Activated CD8-positive, alpha-beta T cell treated with anti-CD3 and anti-CD28 coated beads for 36 hours (primary cell): ENCODE measurements at places on chromosomes 7 and 10. TPM values are rescaled to one million over a fixed set of nuclear protein-coding genes. Genes with fewer than 3 reads are reported as not detected.

FAM237B gene
- total RNA-seq: not detected

TBATA gene
- total RNA-seq: not detected

RFC2 gene
- 91.8 TPM for total RNA-seq

GRCh38 chr7:108204281-108204796, 74.2 kb upstream of the LAMB4 start:
- DNase-seq: no peak

DNA sequence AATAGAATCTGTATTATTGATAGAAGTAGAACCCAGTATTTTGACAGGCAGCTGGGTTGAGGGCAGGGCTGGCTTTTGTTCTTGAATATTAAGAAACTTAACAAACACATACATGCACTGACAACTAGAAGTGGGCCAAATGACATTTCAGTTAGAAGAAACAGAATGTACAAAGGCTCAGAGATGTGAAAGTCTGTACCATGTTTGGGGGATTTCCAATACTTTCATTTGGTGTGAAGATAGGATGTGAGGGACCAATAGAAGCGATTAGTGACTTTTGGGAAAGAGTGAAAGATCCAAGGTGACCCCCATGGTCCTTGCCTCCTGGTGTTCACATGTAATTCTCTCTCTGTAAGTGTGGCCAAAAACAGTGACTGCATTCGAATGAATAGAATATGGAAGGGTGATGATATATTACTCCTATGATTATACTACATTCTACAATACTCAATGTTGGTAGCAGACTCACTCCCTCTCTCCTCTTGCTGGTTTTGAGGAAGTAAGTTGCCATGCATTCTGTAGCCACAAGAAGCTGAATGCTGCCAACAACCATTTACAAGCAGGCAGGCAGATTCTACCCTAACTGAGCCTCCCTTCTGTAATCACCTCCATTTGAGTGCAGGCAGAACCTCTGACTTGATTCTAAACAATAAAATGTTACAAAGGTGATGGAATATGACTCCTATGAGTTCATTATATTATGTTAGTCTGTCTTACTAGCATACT, 151.4 kb downstream of the TMEM168 start:
- DNase-seq: no peak

DNA sequence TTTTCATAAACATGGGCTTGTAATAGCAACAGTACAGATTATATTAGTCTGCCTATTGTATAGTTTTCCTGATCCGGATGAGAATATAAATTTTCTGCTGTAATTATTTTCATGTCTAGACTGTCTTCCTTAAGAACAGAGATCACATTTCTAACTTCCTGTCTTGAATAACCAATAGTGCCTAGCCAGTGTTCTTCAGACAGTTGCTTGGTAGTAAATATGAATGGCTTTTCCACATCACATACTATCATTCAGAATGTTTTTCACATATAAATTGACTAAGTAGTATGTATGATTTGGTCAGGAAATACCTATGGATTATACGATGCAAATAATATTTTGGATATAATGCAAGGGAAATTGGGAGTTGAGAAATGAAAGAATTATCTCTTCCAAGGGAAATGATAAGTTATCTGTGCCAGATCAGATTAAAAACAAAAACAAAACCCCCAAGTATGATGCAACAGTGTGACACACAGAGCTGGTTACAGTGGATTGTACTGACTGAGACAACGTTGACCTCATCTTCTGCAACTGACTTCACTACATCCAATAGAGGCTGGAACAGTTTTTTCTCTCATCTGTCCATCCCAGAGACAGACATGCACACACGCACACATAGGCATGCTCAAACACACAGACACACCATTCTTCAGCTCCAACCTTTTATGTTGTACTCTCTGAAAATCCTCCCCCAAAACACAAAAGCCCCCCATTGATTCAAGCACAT, 16.4 kb downstream of the ITGA8 start:
- no peak for DNase-seq

DNA sequence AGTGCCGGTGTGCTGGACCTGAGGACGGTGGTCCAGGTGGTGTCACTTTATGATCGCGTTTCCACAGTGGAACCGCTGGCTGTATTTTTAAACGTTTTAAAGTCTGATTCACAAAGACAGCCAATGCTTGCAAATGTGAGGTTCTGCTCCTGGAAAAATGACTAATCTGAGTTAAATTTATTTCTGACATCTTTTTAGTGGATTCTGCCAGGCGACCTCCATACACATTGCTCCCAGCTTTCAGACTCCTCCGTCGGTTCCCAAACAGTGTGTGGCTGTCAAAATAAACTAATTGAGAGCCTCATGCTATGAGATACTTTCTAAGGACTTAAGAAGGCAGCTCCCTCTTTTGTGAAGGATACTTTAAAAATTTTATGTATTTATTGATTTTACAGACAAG, 12.7 kb upstream of the TTYH3 start:
- DNase-seq: no peak

DNA sequence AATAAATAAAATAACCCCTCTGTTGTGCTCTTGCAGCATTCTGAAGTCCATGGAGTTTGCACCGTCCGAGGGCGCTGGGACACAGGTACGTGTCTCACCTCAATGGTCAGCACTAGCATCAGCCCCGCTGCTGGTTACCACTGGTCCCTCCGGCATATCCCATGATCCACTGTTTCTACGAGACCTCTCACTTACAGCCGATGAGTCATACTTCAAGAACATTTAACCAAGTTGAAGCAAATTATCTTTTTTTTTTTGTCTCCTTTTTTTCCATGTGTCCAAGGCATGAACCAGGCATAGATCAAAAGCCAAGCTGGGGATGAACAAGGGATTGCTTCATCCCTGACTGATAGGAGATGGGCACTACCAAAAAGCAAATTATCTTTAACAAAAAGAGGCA, 92.9 kb upstream of the SH2B2 start:
- no peak for DNase-seq

- DNase-seq: no peak
Observed at GRCh38 chr7:95922191-95922590, 149.8 kb downstream of the DYNC1I1 start.

- DNase-seq: peak; percentile 82
Observed at GRCh38 chr7:6533893-6534495, 17.3 kb downstream of the GRID2IP start.

DNA sequence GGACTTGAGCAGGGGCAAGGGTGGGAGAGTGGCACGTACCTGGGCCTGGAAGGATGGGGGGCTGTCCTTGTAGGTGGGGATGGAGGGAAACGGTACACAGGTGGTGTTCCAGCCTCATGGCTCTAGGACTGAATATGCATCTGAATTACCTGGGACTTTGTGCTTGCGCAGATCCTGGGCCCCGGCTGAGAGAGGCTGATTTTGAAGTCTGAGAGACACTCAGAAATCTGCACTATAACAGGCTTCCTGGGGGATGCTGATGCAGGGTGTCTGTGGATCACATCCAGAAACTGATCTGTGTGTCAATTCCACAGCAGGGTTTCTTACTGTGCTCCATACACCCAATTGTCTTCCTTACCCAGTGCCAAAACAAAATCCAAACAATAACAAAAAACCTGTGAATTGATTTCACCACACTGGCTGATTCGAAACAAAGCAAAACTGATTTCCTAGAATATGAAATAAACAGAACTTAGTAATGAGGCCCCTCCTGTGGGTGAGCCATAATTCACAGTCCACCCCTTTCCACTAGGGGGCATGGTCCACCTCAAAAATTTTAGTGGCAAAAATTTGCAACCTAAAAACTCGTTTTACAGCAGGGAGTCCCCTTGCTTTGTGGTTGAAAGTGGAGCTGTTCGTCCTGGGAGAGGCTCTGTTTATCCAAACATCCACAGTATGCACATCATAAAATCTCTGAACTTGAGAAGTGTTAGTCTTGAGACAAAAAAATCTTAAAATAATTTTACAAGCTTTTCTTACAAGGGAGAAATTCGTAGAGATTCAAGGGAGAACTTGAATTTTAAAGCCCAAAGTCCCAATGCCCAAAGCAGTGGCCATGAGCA, 32.0 kb upstream of the PLEKHA1 start:
- peak; percentile 74 for DNase-seq

GRCh38 chr7:132805766-132806165, 229.5 kb upstream of the PLXNA4 start:
- DNase-seq: no peak

DNA sequence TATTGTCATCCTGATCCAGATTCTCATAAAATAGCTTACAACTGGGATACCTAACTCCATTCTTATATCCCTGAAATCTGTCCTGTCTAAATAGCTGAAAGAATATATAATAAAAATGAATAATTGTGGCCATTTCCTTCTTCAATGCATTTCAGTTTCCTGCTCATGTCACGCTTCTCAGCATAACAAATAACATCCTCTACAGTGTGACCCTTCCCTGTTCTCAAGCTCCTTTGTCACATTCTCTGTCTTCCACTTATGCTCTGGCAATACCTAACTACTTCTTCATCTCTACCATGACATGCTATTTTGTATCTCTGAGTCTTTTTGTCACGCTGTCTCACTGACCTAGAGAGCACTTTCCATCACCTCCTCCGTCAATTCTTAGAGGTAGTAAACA, 884.1 kb upstream of the LRRTM3 start:
- DNase-seq: no peak

GRCh38 chr7:26141077-26141476, 10.9 kb upstream of the NFE2L3 start:
- no peak for DNase-seq

DNA sequence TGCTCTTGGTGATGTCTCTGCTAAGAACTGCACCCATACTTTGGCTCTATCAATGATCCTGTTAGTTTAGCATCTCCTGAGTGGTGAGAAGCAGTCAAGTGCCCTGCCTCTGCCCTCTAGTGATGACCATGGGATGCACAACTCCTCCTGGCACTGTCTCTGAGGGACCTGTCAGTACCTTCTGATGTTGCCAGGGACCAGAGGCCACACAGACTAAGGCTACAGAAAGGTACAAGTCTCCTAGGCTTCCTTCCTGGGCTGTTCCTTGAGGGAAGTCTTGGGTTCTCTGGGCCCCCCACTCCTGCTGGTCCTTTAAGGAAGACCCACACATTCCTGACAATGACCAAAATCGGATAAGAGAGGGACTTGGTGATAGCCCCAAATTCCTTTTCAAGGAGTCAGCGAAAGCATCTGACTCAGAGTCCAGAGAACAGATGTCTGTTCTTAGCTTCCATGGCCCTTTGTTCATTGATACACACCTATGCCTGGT, 15.3 kb downstream of the NKX2-3 start:
- peak; percentile 41 for DNase-seq

DNA sequence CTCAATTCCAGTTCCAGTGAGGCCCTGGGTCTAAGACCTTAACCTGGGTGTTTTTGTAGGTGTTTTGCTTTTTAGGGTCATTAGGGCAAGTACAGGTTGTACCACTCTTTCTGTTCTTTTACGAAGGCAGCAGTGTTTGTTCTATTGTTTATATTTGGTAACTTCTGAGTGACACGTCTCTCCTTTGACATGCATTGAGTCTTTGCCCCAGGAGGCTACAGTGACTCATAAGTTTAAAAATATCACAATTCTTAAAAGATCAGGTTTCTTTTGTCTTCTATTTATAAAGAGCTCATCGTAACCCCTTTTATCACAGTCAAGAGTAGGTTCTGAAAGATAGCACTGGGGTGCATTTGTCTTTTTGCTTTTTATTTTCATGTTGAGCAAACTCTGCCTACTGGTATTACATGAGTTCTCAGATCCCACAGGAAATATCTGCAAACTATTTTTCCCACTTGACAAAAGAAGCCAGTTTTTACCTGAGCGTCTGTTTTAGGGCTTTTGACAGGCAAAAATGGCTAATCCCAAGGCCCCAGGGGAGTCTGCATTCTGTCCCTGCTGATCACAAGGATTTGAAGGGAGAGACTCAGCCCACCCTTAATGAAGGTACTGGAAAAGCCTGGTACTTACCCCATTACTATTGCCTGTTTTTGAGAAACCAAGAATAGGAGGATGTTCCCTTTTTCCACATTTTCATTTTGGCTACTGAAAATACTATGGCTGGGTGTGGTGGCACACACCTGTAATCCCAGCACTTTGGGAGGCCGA, 7.9 kb downstream of the NUDT13 start:
- DNase-seq: no peak

GRCh38 chr7:144834641-144835144, 1.2 kb downstream of the TPK1 start:
- DNase-seq: peak; percentile 52

DNA sequence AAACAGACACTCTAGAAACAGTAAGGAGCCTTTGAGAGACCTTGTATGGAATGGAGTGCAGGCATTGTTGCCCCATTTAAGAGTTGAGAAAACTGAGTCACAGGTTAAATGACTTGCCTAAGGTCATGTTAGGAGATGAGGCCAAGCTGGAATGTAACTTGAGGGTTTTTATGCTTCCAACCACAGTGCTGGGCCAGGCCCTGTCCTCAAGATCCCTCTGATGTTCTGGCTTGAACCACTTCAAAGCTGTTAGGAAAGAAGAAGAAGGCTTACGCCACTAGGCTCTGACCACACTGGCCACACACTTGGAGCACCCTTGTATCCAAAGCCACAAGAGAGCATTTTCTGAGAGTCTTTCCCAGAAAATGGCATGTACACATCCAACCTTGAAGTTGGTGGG, 42.7 kb downstream of the PLAU start:
- DNase-seq: peak; percentile 14

GRCh38 chr7:131546126-131546525, 10.3 kb downstream of the PODXL start:
- peak; percentile 9 for DNase-seq

DNA sequence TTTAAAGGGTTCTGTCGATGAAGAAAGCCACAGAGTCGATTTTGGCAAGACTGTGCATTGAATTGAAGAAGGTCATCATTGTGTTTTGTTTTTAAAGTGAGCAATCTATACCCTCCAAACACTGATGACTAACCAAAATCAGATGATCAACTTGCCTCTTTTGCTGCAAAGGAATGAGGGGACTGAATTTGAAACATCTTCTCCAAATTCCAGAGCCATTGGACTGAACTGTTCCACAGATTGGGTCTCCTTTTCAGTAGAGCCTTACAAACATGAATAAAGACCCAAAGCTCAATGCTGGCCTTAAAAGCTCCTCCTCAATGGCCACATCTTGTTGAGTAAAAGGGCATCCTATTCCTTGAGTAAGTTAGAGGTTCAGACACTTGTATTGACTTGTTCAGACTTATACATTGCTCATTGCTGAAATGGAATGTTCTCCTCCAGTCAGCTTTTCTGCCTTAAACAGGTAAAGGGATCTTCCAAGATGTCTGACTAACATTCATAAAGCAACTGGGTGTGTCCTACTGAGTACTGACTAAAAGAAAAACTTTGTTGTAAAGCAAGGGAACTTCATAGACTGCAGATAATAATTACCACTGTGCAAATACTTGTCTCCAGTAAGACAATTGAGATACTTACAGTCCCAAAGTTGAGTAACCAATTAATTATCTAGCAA, 630.6 kb downstream of the KCNMA1 start:
- DNase-seq: no peak

DNA sequence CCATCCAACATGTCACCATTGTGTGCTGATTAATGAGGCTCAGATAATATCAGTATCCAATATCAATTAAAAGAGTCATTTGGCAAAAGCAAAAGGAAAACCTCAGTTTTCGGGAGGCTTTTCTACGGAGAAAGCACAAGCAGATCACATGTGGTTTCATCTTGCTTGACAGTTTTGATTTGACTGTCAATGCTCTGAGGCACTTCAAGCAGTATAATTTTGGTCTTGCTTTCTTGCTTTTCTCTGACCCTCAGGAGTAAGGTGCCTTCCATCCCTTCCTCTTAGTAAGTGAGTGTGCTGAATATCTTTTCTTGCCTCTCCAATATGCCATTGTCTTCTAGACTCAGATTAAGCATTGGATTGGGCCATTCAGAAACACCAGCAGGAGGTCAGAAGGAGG, 115.5 kb upstream of the CALCR start:
- no peak for DNase-seq
